ENCODE measurements at places on chromosomes 1 and 21. TPM values are rescaled to one million over a fixed set of nuclear protein-coding genes. Genes with fewer than 3 reads are reported as not detected.
A peak's percentile ranks its signal among the peaks of the same experiment; 100 is the strongest.

- H3K36me3 ChIP-seq: no peaks in the 10 kb centered on the region
- no peak overlapping the region for H3K4me3 ChIP-seq
- H3K27me3 ChIP-seq: no peaks in the 10 kb centered on the region
Measured at GRCh38 chr1:226353698-226354525, 44.9 kb upstream of the LIN9 start.

- H3K27ac ChIP-seq: no peak overlapping the region
- no peak overlapping the region for H3K4me3 ChIP-seq
- H3K4me1 ChIP-seq: peaks cover 4% of the 10 kb centered on the region
- H3K36me3 ChIP-seq: peaks cover 37% of the 10 kb centered on the region
Measured at GRCh38 chr1:170010443-170010842, 64.1 kb downstream of the KIFAP3 start.

- H3K27me3 ChIP-seq: no peaks in the 10 kb centered on the region
- H3K36me3 ChIP-seq: peaks cover 23% of the 10 kb centered on the region
- DNase-seq: no peak
- peak overlapping the region; percentile 100 for H3K27ac ChIP-seq
- H3K4me3 ChIP-seq: peak overlapping the region; percentile 100
Measured at GRCh38 chr1:101235216-101235695, 1.6 kb upstream of the S1PR1 start.

DNA sequence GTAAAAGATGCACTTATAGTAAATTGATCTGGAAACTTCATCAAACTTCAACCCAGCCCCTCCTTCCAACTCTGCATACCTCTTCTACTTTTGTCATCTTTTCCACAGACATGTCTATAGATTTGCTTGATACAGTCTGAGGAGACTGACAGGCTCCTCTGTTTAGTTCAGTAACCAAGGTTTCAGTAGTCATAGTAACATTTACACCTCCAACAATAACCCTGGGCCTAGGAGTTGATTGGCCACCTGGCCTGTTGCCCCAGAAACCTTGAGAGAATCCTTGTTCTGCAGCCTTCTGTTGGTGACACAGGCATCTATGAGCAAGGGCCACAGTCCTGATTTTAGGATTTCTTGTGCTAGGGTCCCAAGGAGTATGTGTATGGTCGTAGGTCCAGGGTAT is at the start of gene CFAP141:
TSS of gene CFAP141 (minus strand) at position 138 of the 400 bp plus-strand sequence. CDS start at position 112, 26 bp downstream.
- H3K27me3 ChIP-seq: no peaks in the 10 kb centered on the region
- H3K27ac ChIP-seq: peak within 1 kb of the TSS; percentile 90
- no peak for DNase-seq
- H3K4me3 ChIP-seq: no peak within 1 kb of the TSS

GRCh38 chr1:22654692-22655091 is 1.7 kb downstream of the C1QB start:
- no peak for DNase-seq
- H3K27me3 ChIP-seq: peaks cover 18% of the 10 kb centered on the region
- no peak overlapping the region for H3K27ac ChIP-seq
- no peaks in the 10 kb centered on the region for H3K4me1 ChIP-seq
- no peak overlapping the region for H3K4me3 ChIP-seq

DNA sequence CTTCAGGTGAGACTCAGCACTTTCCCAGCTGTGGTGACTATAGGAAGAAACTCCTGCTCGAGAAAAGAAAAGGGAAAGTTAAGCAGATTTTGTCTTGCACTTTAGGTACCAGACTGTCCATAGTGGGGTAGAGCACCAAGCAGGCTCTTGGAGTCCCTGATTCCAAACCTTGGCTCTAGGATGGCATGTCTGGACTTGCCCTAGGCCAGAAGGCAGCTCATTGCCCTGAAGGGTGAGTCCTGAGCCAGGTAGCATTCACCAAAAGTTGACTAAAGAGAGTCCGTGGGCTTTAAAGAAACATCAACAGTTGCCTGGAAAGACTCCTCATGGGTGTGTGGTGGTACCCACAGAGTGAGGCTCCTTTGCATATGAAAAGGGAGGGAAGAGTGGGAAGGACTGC is 145.2 kb upstream of the SNX7 start:
- no peak overlapping the region for H3K27ac ChIP-seq
- H3K4me1 ChIP-seq: no peaks in the 10 kb centered on the region
- no peak overlapping the region for H3K4me3 ChIP-seq
- no peak for DNase-seq
- H3K36me3 ChIP-seq: no peaks in the 10 kb centered on the region

- H3K27me3 ChIP-seq: no peaks in the 10 kb centered on the region
- no peaks in the 10 kb centered on the region for H3K4me1 ChIP-seq
Measured at GRCh38 chr1:151935154-151935553, 25.8 kb upstream of the THEM4 start.

- no peak for DNase-seq
- H3K27ac ChIP-seq: no peak overlapping the region
- peaks cover 46% of the 10 kb centered on the region for H3K4me1 ChIP-seq
- H3K4me3 ChIP-seq: no peak overlapping the region
- no peaks in the 10 kb centered on the region for H3K36me3 ChIP-seq
- peaks cover 15% of the 10 kb centered on the region for H3K27me3 ChIP-seq
Measured at GRCh38 chr1:155076371-155076770, 2.3 kb upstream of the EFNA3 start.

- no peaks in the 10 kb centered on the region for H3K36me3 ChIP-seq
- no peak overlapping the region for H3K4me3 ChIP-seq
- H3K4me1 ChIP-seq: no peaks in the 10 kb centered on the region
- no peak overlapping the region for H3K27ac ChIP-seq
- no peak for DNase-seq
Measured at GRCh38 chr1:2609319-2610035, 22.9 kb downstream of the PRXL2B start.

- peaks cover 8% of the 10 kb centered on the region for H3K4me1 ChIP-seq
- H3K27ac ChIP-seq: peak overlapping the region; percentile 26
- no peaks in the 10 kb centered on the region for H3K36me3 ChIP-seq
- no peak overlapping the region for H3K4me3 ChIP-seq
- no peaks in the 10 kb centered on the region for H3K27me3 ChIP-seq
- DNase-seq: no peak
Measured at GRCh38 chr1:175221557-175222175, 29.1 kb upstream of the KIAA0040 start.

- DNase-seq: no peak
- H3K4me3 ChIP-seq: no peak overlapping the region
- no peak overlapping the region for H3K27ac ChIP-seq
- H3K27me3 ChIP-seq: peaks cover 8% of the 10 kb centered on the region
Measured at GRCh38 chr1:59979666-59980065, 53.1 kb upstream of the CYP2J2 start.

DNA sequence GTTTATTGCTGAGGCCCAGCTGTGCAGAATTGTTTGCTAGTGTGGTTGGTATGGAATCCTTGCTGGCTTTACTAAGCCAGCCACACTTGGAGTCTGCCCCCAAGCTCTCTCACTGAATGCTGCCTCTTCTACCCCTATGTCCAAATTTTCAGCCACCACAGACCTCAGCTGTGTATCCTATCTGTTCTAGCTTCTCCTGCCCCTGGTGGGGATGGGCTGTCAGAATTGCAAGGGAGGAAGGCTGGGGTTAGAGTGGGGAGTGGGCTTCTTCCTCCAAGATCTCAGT is 4.4 kb downstream of the NHLH1 start:
- H3K4me1 ChIP-seq: peaks cover 11% of the 10 kb centered on the region
- H3K4me3 ChIP-seq: no peak overlapping the region
- H3K27ac ChIP-seq: no peak overlapping the region
- no peaks in the 10 kb centered on the region for H3K36me3 ChIP-seq

DNA sequence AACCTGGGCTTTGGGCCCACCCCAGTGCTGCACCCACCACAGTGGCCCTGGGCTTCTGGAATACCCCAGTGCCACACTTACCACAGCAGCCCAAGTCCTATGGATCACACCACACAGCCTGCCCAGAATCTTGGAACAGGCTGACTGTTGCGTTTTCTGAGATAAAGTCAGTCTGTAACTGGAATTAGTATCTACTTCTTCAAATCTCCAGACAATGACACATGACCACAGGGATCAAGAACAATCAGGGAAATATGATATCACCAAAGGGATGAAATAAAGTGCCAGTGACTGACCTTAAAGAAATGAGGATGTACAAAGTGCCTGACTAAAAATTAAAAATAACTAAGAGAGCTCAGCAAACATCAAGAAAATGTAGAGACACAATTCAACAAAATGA is 239.7 kb upstream of the PLD5 start:
- H3K4me1 ChIP-seq: no peaks in the 10 kb centered on the region
- H3K36me3 ChIP-seq: no peaks in the 10 kb centered on the region
- no peak overlapping the region for H3K4me3 ChIP-seq
- no peaks in the 10 kb centered on the region for H3K27me3 ChIP-seq
- no peak overlapping the region for H3K27ac ChIP-seq

- H3K27ac ChIP-seq: no peak overlapping the region
- H3K4me3 ChIP-seq: no peak overlapping the region
- peaks cover 38% of the 10 kb centered on the region for H3K4me1 ChIP-seq
- no peaks in the 10 kb centered on the region for H3K36me3 ChIP-seq
Measured at GRCh38 chr1:161719325-161719611, 2.1 kb upstream of the FCRLB start.

DNA sequence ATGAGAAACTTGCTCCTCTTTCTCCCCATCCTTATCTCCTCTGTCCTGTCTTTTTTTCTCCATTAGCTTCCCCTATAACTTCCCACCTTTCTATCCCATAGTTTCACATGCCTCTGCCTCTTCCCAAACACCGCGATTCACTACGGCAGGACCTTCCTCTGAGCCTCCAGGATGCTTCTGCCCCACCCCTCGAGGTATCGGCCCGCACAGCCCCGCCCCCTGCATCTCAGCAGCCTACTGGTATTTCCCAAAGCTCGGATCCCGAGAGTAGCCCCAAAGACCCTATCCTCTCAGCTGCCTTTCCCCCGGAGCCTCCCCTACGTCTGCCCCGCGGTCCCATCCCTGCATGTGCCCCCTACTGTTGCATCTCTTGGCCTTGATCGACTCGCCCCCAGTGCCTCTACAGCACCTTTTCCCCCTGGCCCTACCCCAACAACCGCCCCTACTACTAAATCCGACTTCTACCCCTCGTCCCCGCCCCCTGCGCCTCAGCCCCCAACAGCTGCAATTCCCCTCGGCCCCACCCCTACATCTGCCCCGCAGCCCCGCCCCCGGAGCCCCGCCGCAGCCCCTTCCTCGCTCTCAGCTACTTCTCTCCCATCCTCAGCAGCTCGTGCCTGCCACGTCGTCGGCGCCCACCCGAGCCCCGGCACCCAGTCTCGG is 512 bp downstream of the PIAS3 start:
- H3K4me3 ChIP-seq: peak overlapping the region; percentile 99
- H3K27me3 ChIP-seq: no peaks in the 10 kb centered on the region
- peaks cover 30% of the 10 kb centered on the region for H3K36me3 ChIP-seq
- DNase-seq: peak; percentile 82
- H3K4me1 ChIP-seq: peaks cover 21% of the 10 kb centered on the region

- no peak for DNase-seq
- no peaks in the 10 kb centered on the region for H3K36me3 ChIP-seq
- H3K27ac ChIP-seq: no peak overlapping the region
- no peaks in the 10 kb centered on the region for H3K4me1 ChIP-seq
- peaks cover 2% of the 10 kb centered on the region for H3K27me3 ChIP-seq
Measured at GRCh38 chr1:31796707-31797106, 19.1 kb downstream of the SPOCD1 start.

DNA sequence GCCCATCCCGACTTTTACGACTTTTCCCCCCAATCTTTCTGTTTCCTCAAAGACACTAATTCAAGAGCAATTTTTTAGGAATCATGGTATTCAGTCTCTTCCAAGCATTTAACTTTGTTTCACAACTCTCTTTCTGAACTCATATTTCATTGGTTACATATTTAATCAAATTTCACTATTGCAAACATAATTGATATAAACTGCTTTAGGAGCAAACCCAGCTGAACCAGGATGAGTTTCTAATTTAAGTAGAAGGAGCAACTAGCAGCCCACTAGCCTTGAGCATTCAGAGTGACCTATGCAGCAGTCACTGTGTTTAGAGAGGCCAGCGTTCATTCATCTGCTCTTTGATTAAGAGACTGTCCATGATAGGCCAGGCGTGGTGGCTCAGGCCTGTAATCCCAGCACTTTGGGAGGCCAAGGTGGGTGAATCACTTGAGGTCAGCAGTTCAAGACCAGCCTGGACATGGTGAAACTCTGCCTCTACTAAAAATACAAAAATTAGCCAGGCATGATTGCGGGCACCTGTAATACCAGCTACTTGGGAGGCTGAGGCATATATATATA is 1.8 kb downstream of the CELA2B start:
- no peaks in the 10 kb centered on the region for H3K27me3 ChIP-seq
- H3K4me3 ChIP-seq: no peak overlapping the region
- H3K4me1 ChIP-seq: no peaks in the 10 kb centered on the region
- no peak for DNase-seq
- no peaks in the 10 kb centered on the region for H3K36me3 ChIP-seq

GRCh38 chr1:51230501-51231078 is 5.5 kb upstream of the RNF11 start:
- H3K27me3 ChIP-seq: peaks cover 3% of the 10 kb centered on the region
- no peaks in the 10 kb centered on the region for H3K36me3 ChIP-seq
- no peak for DNase-seq
- no peak overlapping the region for H3K4me3 ChIP-seq
- peaks cover 15% of the 10 kb centered on the region for H3K4me1 ChIP-seq

USP33 gene
- total RNA-seq: 104 TPM

RERE gene
- total RNA-seq: 84.2 TPM

HEYL gene
- not detected for total RNA-seq

PDC gene
- not detected for total RNA-seq

Measured in naive thymus-derived CD8-positive, alpha-beta T cell (primary cell).